ENCODE measurements at places on chromosomes 16 and 17.

DNA sequence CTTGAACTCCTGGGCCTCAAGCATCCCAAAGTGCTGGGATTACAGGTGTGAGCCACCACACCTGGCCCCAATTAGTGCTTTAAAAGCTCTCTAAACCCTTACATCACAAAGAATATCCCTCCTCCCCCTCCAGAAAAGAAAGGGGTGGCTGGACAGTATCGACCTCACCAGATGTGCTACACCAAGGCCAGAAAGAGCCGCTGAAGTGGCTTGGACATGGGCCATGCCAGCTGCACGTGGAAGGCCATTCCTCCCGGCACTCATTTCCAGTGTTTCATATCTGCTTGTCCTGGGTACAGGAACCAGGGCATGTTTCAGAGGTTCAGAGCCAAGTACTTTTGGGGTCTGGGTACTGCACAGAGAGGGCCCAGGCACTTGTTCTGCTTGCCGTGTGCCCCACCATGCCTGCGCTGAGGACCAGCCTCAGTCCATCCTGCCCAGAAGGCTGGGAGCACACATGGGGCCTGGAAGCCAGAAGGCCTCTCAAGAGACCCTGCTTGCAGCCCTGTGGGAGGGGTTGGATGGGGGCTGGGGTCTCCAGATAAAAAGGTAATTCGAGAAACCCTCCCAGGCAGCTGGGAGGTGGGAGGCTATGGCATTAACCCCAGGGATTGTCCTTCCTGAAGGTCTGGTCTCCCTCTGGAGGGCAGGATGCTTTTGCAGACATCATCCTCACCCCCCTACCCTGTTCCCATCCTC is 3.5 kb upstream of the SRRM2 start:
- no peak for DNase-seq

DNA sequence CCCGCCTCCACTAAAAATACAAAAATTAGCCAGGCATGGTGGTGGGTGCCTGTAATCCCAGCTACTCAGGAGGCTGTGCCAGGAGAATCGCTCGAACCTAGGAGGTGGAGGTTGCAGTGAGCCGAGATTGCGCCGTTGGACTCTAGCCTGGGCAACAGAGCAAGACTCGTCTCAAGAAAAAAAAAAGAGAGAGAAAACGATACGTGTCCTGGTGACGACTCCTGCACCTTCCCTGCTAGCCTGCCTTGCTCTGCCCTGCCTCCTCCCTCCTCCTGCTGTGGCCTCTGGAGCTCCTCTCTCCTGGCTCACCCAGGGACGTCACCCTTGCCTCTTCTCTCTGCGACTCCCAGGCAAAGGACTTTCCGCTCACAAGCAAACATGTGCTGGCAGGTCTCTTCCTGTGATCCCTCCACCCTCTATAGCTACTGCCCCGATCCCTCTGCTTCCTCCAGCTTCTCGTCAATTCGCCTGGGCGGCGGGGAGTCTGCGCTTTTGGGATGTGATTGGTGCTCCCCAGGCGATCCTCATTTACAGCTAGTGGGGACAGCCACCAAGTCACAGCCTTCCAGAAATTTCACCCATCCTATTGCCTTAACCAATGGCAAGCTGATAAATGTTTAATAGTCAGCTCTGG is 25.5 kb upstream of the CBX4 start:
- no peak for DNase-seq

GRCh38 chr17:64146418-64147109 is 16.6 kb upstream of the ERN1 start:
- DNase-seq = peak; percentile 70

DNA sequence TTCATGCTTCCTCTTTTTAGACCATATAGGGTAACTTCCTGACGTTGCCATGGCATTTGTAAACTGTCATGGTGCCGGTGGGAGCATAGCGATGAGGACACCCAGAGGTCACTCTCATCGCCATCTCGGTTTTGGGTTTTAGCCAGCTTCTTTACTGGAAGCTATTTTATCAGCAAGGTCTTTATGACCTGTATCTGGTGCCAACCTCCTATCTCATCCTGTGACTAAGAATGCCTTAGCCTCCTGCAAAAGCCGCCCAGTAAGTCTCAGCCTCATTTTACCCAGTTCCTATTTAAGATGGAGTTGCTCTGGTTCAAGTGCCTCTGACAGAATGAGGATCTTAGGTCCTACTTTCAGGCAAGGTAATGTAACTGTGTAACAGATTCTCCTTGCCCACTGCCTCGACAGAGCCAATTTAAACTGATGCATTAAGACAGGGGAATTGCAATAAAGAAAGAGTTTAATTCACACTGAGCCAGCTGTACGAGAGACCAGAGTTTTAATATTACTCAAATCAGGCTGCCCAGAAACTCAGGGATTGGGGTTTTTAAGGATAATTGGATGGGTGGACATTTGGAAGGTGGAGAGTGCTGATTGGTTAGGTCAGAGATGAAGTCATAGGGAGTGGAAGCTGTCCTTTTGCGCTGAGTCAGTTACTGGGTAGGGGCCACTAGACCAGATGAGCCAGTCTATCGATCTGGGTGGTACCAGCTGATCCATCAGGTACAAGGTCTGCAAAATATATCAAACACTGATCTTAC is 59.9 kb upstream of the ATF7IP2 start:
- no peak for DNase-seq

DNA sequence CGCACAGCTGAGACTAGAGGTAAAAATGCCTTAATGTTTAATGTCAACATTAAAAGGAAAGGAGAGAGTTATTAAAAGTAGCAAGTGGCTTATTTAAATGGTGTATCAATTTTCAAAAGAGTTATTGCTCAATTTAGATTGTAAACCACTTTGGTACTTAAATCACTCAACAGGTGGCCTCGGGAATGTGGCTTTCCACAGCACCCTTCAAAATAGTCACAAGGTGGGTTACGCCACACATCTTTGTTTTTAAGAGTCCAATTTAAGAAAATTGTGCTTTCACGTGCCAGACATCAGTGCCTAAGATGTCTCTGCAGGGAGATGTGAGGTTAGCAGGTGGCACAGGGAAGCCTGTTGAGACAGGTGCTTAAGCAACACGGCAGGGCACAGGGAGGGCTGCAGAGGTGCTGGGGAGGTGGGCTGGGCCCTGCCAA is 27.5 kb upstream of the ADCY7 start:
- no peak for DNase-seq

DNA sequence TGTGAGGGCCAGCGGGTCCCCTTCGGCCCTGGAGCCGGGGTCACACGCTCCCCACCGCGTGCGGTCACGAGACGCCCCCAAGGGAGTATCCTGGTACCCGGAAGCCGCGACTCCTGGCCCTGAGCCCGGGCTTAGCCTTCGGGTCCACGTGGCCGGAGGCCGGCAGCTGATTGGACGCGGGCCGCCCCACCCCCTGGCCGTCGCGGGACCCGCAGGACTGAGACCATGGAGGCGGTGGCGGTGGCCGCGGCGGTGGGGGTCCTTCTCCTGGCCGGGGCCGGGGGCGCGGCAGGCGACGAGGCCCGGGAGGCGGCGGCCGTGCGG is at the start of gene NAGLU:
NAGLU (plus strand) TSS at position 194 of the 324 bp plus-strand sequence; CDS start at position 226, 32 bp downstream.
- no peak for DNase-seq

GRCh38 chr17:59783221-59784047 is 76.0 kb downstream of the VMP1 start:
- no peak for DNase-seq

- DNase-seq = no peak
Measured at GRCh38 chr17:66063686-66064085, 128.2 kb downstream of the CEP112 start.

GRCh38 chr16:1121601-1122397 is 25.8 kb upstream of the C1QTNF8 start:
- no peak for DNase-seq
